ENCODE measurements at places on chromosomes 6 and 20.

DNA sequence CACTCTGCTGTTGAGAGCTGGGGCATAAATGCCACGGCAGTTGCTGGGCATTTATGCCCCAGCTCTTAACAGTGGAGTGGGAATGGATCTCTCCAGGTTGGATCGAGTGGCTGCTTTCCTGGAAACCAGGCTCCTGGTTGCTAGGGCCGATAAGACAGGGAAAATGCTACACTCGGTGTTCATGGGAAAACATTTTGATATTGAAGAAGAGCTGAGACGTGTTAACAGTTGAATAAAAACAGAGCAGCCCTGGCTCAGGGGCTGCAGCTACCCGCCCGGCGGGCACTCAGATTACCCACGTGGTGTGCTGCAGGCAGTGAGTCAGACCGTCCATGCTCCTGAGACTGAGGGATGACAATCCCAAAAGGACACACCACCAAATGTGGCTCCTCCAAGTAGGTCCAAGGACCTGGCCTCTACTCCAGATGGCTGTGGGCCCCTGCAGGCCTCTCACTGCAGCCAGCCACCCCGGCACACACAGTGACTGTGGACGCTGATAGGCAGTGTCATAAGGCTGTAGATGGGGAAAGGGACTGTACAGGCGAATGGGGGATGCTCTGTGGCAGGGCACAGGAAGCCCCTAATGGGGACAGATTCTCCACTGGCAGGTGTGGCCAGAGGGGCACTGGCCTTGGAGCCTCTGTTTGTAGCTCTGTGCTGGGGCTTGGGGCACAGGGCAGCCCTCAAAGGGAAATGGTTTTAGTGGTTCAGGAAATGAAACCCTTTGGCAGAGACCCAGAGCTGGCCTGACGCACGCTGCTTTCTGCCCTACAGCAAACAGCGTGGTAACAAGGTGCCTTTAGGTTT lies 237.8 kb downstream of the LY86 start:
- no peak for DNase-seq

DNA sequence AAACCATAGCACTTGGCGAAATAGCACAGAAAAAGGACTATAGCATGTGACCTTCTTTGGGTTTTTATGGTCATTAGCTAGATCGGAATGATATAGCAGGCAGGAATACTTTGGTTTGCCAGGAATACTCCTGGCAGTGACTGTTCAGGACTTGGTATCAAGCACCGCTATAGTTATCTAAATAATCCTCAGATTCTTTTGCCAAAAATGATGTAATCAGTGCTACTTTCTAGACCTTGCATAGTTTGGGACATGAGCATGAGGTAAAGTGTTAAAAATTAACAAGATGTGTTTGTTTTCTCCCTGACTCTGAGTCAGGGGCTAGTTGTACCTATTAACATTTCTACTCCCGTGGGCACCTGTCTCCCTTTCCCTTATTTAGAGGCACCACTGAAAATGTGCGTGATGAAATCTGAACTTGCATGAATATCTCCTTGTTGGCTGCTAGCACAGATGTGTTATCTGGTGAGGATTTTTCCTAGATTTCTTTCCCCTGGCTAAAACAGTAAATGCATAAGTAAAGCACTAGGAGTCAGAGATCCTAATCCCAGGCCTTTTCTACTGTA lies 511.0 kb downstream of the CDKAL1 start:
- DNase-seq, result no peak

- no peak for DNase-seq
These were observed 128.0 kb upstream of the GGTLC1 start for GRCh38 chr20:24116611-24117010.

GRCh38 chr6:116313101-116313776 lies 33.5 kb upstream of the TSPYL1 start:
- DNase-seq, result no peak

DNA sequence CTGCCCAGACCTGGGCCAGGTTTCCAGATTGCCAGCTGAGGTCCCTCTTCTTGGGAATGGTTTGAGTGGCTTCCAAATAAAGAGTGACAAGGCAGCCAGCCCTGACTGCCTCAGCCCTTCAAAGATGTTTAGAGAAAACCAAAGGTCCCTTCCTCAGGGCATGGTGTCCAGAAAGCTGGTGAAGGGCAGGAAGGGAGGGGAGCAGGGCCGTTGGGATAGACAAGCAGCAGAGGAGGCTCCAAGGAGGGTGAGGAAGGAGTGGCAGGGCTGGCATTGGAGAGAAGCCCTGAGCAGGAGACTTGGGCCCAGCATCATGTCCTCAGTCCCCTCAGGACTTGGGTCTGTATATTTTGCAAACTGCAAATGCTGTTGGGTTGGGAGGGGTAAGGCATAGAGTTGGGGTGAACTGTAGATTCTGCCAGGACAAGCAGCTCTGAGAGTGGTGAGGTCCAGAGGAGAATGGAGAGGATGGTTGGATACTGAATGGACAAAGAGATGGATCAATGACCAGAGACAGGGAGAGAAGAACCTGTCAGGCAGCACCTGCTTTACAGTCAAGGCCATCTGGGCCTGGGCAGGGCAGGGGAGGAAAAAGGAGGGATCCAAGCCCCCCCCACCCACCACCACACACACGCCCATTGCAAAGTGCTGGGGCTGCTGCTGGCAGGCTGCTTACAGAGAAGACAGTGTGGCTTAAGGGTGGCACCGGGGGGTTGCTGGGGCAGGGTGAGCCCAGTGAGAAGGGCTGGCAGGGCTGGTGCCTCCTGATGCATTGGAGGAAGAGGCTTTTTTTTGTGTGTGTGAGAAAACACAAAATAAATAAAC lies 5.5 kb upstream of the DSN1 start:
- DNase-seq, result no peak

GRCh38 chr6:143234734-143235133 lies 174.0 kb downstream of the AIG1 start:
- no peak for DNase-seq

GRCh38 chr20:33401184-33401920 lies at the start of gene CDK5RAP1:
CDK5RAP1 (minus strand) TSS chr20:33401519; CDS start chr20:33397064, 4,455 bp downstream.
- peak; percentile 66 for DNase-seq

DNA sequence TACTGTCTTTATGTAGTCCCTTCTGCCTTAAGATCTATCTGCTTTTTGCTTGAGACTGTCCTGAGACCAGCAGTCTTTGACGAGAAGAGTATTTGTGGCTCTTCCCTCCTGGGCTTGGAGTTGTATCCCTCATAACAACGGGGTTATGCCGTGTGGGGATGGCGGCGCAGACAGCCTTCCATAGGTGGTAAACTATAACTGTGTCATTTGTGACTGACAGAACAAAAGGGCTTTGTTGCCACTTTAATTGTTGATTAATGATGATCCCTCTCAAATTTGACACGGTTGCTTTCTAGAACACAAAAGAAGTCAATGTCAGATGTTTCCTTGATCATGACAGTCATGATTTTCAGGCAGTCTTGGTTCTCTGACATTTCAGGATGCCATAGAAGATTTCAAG lies 196.6 kb downstream of the JARID2 start:
- no peak for DNase-seq

DNA sequence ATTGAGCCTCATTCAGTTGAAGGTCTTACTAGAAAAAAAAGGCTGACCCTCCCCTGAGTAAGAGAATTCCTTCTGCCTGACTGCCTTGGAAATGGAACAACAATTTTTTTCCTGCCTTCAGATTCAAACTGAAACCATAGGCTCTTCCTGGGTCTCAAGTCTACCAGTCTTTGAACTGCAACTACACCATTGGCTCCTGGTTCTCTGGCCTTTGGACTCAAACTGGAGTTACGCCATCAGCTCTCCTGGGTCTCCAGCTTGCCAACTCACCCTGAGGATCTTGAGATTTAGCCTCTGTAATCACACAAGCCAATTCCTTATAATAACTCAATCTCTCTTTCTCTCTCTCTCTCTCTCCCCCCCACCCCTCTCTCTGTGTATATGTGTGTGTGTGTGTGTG lies 36.0 kb upstream of the SNX9 start:
- no peak for DNase-seq

DNA sequence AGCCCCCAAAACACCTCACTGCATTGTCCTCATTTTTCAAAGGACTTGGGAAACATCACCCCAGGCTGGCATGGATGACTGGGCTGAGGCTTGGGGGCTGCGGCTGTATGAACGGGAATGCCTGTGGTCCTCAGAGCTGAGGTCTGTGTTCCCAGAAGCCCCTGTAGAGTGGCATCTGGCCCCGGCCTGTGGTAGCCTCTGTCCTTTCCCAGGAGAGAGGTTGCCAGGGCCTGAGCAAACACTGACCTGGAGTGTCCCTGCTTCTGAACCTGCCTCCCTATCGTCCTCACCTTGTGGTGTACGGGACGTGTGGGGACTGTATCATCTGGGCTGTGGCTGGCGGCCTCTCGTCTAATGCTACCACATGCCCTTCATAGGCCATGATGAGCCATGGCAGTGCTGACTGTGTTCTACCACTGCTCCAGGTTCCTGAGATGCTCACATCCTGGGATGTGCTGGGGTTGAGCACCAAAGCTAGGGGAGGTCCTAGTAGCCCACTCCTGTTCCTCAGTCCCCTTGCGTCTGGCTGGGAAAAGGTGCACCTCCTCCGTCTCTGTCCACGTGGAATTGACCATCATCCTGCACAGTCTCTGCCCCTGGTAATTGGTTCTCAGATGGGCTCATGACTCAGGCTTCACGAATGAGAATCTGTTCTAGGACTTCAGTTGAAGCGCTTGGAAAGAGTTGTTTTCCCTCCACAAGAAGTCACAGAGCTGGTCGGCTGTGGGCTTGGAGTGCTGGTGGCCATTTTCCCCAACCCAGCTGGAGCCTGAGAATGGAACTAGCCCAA lies 27.6 kb downstream of the PHACTR3 start:
- no peak for DNase-seq

DNA sequence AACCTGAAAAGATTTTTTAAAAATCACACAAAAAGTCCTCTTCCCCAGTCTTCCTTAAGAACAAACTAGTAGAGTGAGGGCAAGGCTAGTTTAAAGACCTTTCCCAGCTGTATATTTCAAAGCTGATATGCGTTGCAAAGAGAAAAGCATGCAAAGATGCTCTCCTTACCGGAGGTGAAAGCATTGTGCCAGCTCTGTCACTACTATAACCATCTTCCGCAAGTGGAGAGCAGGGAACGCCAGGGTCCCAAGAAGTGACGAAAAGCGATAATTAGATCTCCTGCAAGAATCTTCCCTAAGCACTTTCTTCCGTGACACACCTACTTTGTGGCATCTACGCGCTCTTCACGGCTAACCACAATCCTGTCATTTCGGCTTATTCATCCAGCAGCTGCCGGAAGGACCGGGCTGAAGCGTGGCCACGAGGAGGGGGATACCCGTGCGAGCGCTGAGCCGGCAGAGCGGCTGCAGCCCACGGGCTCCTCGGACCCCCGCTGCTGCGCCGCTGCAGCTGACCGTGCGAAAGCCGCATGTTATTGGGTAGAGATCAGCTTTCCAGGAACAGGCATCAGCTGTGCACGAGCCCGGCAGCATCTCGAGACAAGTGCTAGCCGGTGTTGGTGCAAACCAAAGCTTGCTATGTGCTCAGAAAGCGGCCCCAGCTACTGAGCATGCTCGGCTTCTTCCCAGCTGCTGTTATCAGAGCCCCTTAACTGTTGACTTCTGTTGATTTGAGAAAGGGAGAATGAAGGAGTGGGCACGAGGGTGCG lies 57.2 kb upstream of the ARHGAP18 start:
- DNase-seq, result peak; percentile 27

GRCh38 chr20:24746351-24746685 lies 202.8 kb upstream of the CST7 start:
- no peak for DNase-seq

DNA sequence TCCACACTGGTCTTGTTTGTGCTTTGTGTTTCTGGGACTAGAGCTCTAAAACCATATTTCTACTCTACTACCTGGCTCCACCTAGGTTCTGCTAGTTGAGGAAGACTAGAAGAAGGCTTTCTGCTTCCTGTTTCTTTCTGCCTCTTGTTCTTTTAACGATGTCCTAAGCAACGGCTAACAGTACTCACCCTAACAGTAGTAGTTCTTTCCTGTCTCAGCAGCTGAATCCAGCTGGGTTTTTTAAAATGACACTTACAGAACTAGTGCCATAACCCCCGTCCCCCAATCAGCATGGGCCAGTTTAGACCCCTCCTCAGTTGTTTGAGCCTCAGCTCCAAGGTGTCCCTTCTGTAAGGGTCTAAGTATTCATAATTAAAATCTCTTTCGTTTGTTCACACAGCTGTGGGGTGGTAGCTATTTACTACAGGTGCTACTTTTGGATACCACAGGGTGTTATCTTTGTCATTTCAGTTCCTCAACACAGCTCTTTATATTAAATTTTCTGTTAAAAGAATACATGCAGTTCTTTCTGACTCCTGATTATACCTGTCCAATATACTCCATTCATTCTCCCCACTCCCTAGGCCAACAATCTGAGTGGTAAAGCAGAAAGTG lies 790.2 kb downstream of the DHX35 start:
- no peak for DNase-seq

DNA sequence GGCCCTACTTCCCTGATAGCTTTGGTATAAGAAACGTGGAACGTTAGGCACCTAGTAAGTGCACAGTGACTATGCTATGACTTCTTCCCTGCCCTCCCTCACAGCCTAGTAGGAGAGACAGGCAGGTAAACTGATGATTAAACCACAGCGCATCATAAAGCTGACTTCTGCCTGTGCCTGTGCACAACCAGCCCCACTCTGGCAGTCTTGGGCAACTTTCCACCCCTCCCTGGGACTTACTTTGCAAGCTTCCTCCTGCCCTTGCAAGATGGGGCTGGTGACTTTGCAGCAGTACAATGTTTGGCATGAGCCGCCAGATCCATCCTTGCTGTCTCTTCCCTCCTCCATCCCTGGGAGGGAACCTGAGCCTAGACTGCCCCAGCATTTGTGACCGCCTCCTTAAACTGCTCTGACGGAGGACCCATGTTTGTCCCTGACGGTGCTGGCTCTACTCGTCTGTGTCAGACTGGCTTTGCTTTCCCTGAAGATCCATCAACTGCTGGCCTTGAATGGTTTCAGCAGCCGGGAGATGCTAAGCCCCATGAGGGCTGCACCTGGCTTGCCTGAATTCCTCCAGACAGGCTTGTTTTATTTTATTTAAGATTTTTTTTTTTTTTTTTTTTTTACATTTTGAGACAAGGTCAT lies 36.1 kb downstream of the EFCAB8 start:
- no peak for DNase-seq

- DNase-seq, result no peak
These were observed 172.0 kb downstream of the COL9A1 start for GRCh38 chr6:70130865-70131264.

DNA sequence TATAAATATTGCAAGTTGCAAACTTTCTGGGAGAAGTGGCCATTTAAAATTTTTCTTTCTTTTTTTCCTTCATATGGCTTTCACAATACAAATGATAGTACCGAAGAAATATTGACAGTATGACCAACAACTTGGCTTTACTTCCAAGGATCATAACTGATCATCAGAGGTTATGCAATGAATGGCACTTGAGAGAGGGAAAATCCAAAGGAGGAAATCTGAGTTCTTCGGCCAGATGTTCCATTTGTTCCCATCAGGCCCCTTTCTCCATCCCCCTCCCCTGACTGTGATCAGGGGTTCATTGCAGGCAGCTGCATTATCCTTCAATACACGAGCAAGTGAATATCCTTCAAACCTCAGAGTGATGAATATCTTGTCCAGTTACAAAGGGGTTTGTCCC lies 130.0 kb upstream of the UST start:
- DNase-seq, result no peak

Data from stimulated activated CD4-positive, alpha-beta T cell treated with anti-CD3 and anti-CD28 coated beads, Interleukin-15, amount 100 ng/mL, for 1 hour (primary cell).